ENCODE measurements at places on chromosomes 4 and X.
A peak's percentile ranks its signal among the peaks of the same experiment; 100 is the strongest.

DNA sequence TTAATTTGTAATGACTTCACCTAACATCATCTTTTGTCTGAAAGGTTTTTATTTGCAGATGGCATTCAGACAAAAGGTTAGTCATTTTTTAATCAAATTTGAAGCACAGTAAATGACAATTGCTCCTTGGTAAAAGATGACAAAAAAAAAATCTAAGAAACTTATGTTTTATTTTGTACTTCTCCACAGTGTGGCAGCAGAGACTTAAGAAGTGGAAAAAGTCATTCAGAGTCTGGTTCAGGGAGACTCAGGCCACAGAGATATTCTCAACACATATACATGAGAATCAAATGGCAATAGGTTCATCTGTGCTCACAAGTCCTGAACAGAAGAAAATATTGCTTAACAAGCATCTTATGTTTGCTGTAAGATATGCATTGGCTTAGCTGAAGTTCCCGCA is 436.2 kb downstream of the KCNIP4 start:
- DNase-seq = peak; percentile 42

DNA sequence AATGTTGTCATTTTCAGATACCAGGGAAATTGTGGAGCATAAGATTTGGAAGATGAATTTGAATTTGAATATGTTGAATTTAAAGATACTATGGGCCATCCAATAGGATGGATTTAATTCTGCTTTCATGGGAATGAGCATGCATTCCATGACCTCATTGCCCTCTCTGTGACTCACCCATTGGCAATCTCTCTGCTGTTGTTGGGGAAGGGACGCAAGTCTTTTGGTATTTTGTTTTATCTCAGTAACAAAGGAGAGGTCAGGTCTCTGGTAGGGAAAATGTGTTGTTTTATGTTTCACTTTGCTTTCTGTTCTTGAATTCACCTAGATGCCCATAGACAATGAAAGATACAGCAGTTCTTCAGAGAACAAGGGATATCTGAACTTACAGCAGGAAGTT is 42.1 kb upstream of the MAGEA4 start:
- peak; percentile 78 for DNase-seq

DNA sequence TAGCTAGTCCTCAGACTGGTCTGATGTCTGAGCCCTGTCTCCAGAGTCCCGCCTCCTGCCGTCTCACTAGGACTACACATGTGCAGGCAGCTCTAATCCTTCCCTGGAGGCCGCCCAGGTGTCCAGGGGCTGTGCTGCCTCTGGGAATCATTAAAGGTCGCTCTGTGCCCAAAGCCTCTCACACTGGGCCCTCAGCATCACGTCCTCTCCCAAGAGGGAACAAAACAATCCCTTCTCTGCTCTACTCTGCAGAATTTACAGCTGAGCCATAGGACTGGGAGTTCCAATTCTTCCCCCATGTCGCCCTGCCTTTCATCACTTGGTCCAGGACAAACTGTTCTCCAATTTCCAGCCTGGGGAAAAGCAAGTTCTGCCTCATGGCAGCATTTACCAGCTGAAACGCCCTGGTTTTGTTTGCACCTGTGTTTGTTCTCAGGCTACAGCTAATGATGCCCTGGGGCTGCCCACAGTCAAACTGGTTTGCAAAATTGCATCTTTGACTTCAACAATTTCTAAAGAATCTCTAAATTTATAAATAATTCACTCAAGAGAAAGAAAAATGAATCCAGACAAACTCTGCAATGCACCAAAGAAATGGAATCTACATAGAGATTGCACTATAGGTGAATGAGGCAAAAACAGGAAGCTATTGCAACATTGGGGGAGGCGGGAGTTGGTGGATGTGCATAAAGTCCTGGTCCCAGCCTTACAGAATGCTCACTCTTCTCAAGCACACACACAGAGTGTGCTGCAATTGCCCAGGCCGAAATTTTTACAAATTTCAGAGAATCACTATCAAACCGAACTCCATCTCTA is 7.2 kb upstream of the MRFAP1 start:
- DNase-seq = no peak

DNA sequence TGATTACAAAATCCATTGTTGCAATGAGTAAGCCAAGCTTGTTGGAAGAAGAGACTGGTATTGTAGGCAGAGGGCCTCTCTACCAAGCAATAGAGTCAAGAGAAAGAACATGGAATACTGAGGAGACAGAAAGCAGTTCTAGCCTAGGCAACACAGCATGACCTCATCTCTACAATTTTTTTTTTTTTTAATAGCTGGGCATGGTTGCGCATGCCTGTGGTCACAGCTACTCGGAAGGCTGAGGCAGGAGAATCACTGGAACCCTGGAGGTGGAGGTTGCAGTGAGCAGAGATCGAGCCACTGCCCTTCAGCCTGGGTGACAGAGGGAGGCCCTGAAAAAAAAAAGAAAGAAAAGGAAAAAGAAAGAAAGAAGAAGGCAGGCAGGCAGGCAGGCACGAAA is 11.7 kb upstream of the ZBTB33 start:
- DNase-seq = no peak

GRCh38 chr4:143357161-143357845 is 20.6 kb downstream of the GAB1 start:
- no peak for DNase-seq

- DNase-seq = peak; percentile 90
These were observed 8.1 kb downstream of the RIPPLY1 start for GRCh38 chrX:106894978-106895452.

- DNase-seq = peak; percentile 32
These were observed 118.3 kb upstream of the ATOH1 start for GRCh38 chr4:93710101-93710846.

- peak; percentile 76 for DNase-seq
These were observed 79.5 kb upstream of the MAGEB10 start for GRCh38 chrX:27728291-27728690.

DNA sequence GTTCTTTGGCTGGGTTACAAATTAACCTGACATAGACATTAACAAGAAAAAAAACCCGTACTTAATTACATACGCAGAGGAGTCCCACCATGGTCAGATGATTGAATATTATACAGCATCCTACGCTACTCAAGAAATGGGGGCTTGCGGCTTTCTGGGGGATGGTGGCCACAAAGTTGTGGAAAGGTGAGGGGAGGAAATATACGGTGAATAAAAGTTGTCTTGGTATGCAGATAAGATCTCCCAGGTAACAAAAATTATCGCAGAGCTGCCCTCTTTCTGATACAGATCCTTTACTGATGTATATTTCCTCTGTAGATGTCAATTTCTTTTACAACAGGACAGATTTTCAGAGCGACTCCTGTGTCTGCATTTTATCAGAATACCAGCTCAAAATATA is 890 bp downstream of the DCAF16 start:
- no peak for DNase-seq

GRCh38 chr4:87014284-87014782 is 79.5 kb downstream of the AFF1 start:
- DNase-seq = peak; percentile 15

GRCh38 chrX:103913356-103914020 is 48.9 kb upstream of the TMSB15B start:
- no peak for DNase-seq

GRCh38 chr4:48431401-48431800 is 51.7 kb upstream of the SLC10A4 start:
- no peak for DNase-seq

- DNase-seq = no peak
These were observed 583 bp downstream of the RASL11B start for GRCh38 chr4:52862639-52863161.

DNA sequence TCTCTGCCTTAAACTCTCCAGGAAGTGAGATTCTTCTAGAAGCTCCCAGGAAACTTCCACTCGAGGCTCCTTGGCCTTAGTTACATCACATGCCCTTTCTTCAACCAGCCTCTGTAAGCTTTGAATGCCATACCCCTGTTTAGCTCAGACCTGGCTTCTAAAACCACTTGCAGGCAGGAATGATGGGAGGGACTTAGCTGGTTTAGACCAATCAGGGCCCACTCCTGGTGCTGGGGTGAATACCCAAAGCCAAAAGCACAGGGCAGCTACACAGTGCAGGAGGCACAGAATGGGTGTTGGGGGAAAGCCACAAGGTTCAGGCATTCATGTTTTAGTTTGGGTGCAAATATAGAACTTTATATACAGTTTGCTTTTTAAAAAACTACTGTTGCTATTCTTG is 296.2 kb downstream of the FRMPD4 start:
- DNase-seq = no peak

GRCh38 chrX:106716463-106716862 is 10.0 kb upstream of the RNF128 start:
- DNase-seq = no peak

GRCh38 chr4:128155874-128156456 is 94.9 kb downstream of the LARP1B start:
- DNase-seq = no peak

GRCh38 chr4:4867375-4868039 is 8.0 kb downstream of the MSX1 start:
- no peak for DNase-seq

DNA sequence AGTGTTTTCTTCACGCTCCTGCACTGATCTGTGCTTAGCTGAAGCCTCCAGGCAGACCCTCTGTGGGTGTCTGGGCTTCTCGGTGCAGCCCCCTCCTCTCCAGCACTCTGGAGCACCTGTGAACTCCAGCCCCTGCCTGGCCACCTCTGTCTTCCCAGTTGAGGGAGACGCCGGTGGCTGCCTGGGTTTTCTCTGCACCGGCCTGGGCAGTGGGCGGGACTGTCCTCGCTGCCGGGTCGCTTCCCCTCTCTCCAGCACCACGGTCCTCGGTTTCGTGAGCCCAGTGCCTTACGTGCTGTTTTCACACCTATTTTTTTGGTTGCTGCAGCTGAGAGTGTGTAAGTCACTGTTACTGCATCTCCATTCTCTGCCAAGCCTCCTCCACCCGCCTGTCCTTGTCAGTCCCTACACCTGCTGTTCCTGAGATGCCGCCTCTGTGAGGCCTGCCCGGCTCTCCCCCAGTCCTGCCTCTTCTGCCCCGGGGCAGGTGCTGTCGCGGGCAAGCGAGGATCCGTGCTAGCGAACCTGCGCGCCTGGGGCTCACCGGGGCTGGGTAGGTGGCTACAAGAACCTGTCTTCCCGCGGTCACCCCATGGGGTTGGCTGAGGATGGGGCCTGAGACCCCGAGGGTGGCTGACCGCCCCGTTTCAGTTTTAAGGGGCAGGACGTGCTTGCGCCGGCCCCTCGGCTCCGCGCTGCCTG is 2.4 kb upstream of the FGFRL1 start:
- DNase-seq = no peak

DNA sequence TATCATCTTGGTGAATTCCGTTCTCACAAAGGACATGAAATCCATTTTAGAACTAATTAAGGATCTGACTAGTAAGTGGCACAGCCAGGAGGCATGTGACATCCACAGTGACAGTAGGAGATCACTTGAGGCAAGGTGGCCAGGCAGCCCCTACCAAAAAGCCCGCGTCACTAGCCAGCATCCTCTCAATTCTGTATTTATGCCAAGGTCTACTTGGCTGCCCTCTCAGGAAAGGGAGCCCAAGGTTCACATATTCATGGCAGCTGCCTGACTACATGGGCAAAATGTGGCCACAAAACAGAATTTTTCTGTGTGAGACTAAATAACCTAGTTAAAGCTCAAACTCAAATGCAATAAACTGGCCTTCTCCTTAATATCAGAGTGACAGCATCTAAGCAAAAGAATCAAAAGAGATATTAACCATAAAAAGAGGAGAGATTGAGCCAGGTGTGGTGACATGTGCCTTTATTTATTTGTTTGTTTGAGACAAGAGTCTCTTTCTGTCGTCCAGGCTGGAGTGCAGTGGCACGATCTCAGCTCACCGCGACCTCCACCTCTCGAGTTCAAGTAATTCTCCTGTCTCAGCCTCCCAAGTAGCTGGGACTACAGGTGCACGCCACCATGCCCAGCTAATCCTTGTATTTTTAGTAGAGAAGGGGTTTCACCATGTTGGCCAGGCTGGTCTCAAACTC is 51.5 kb downstream of the SLC9A7 start:
- no peak for DNase-seq

DNA sequence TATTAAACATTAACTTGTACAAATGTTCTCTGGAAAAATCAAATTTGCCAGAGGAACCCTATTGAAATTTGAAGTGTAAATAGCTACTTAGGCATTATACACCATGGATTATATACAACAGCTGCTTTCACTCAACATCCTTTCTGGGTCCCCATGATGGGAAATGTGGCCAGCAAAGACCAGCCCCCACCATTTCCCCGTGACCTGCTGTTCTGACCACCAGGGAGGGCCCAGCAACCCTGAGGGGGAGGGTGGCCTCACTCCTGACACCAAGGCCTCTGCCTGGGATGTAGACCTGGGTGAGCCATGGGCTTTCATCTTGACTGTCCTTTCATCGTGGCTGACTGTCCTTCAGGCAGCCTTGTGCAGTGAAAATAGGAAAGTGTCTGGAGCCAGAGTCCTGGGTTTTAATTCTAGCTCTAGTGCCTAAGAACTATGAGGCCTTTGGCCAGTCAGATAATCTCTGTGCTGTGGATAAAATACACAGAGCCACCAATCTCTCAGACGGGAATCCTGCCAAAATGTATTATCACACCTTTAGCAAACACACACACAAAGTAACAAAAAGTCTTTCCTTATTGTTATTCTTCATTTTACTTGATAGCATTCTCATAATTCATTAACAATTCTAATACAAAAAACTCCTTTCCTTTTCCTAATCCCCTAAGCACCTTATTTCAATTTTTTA is 45.1 kb downstream of the NR3C2 start:
- no peak for DNase-seq

- no peak for DNase-seq
These were observed 6.8 kb downstream of the PDS5A start for GRCh38 chr4:39970671-39971640.

DNA sequence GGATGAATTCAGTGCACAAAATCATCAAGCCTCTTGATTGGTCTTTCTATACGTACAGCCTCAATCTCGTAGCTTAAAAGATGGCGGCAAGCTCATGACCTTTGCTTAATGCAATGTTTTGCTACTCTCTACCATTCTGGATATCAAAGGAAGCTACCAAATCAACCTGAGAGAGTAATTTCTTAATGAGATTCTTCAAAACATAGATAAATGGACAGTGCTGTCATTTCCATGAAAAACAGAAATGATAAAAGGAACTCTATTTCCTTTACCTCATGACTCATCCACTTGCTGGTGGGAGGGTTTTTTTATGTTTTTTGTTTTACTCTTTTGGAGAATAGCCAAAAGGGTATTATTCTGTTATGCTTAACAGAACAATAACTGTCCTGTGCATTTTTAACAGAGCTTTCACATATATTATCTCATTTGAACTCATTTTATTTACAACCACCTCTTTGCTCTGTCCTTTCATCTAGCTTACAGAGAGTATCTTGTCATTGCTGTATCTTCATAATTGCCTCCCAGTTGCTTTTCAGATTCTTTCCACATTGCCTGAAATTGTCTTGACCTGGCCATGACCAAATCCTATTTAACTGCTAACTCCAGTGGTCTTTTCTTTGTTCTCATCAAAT is 138.6 kb upstream of the GPR101 start:
- no peak for DNase-seq

GRCh38 chr4:107564326-107564725 is 155.7 kb downstream of the PAPSS1 start:
- DNase-seq = no peak
